Small intestine (tissue), 16 donors: ENCODE measurements at places on chromosomes 1 and 21. TPM values are rescaled to one million over a fixed set of nuclear protein-coding genes. Genes with fewer than 3 reads are reported as not detected.
A peak's percentile ranks its signal among the peaks of the same experiment; 100 is the strongest.

Gene C1QC
- polyA plus RNA-seq, result 181 TPM

Gene VHLL
- polyA plus RNA-seq, result not detected

Gene RAB7B
- 0.70 TPM for polyA plus RNA-seq

DNA sequence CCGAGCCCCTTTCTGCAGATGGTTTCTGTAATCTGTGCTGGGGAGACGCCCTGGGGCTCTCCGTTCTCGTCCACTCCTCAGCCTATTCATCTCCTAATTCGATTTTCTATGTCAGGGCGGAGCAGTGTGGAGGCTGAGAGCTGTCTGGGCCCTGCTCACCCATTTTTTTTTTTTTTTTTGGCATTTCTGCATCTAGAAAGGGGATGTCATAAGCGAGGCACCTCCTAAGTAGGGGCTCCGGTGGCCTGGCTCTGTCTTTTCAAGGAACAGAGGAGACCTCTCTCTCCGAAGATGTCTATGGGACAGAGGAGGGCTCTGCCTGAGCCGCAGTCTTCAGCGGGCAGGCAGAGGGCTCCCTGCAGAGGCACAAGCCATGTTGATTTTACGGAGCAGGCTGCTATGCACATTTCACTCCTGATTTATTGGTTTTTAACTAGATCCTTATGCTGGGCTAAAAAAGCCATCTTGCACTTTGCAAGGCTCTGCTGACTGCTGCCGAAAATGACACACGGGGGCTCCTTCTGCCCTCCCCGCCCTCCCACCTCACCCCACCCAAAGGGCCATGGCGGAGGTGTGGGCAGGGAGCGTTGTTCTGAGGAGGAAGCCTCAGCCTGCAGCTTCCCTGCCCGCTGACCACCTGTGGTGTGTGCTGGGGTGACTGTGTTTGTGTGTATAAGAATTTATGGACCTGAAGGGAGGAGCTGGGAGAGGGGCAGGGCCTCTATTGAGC lies 71.0 kb downstream of the FOXD2 start:
- H3K27me3 ChIP-seq, result no peaks in the 10 kb centered on the region
- no peak overlapping the region for H3K27ac ChIP-seq
- peak overlapping the region; percentile 63 for H3K4me3 ChIP-seq
- peaks cover 12% of the 10 kb centered on the region for H3K4me1 ChIP-seq

GRCh38 chr1:29218223-29218622 lies 12.5 kb downstream of the MECR start:
- no peaks in the 10 kb centered on the region for H3K4me1 ChIP-seq
- DNase-seq, result no peak
- H3K36me3 ChIP-seq, result peaks cover 42% of the 10 kb centered on the region

- H3K4me1 ChIP-seq, result no peaks in the 10 kb centered on the region
- H3K27me3 ChIP-seq, result no peaks in the 10 kb centered on the region
- no peak overlapping the region for H3K27ac ChIP-seq
- no peak overlapping the region for H3K4me3 ChIP-seq
- H3K36me3 ChIP-seq, result no peaks in the 10 kb centered on the region
Observed at GRCh38 chr1:36802018-36802417, 232.3 kb downstream of the GRIK3 start.

GRCh38 chr1:246680696-246681130 lies 43.5 kb upstream of the SCCPDH start:
- no peaks in the 10 kb centered on the region for H3K36me3 ChIP-seq
- DNase-seq, result peak; percentile 77
- no peaks in the 10 kb centered on the region for H3K27me3 ChIP-seq
- H3K27ac ChIP-seq, result peak overlapping the region; percentile 61
- peaks cover 22% of the 10 kb centered on the region for H3K4me1 ChIP-seq

Gene FAM167B
- polyA plus RNA-seq, result 2.7 TPM
